C1 segment of cervical spinal cord (tissue), 14 donors: ENCODE measurements at places on chromosomes 4 and X.

- peak; percentile 20 for DNase-seq
Measured at GRCh38 chrX:132489578-132490419, 961 bp upstream of the MBNL3 start.

DNA sequence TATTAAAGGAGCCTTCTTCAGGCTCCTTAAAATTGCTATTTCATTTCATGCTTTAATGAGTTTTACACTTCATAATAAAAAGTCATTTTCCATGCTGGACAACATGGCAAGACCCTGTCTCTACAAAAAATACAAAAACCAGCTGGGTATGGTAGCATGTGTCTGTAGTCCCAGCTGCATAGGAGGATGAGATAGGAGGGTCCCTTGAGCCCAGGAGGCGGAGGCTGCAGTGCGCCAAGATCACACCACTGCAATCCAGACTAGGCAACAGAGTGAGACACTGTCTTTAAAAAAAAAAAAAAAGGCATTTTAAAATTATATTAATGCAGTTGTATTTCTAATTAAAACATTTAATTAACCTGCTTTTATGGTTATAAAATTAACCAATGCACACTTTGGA is 49.2 kb downstream of the PDS5A start:
- DNase-seq = no peak

GRCh38 chrX:19964017-19964710 is 26.7 kb downstream of the BCLAF3 start:
- no peak for DNase-seq

- no peak for DNase-seq
Measured at GRCh38 chrX:84047339-84047738, 140.7 kb downstream of the RPS6KA6 start.

GRCh38 chr4:40682290-40683101 is 52.8 kb upstream of the RBM47 start:
- no peak for DNase-seq

- DNase-seq = no peak
Measured at GRCh38 chr4:113397114-113397701, 347.8 kb downstream of the ANK2 start.

- DNase-seq = no peak
Measured at GRCh38 chrX:16963216-16963615, 16.8 kb downstream of the REPS2 start.

DNA sequence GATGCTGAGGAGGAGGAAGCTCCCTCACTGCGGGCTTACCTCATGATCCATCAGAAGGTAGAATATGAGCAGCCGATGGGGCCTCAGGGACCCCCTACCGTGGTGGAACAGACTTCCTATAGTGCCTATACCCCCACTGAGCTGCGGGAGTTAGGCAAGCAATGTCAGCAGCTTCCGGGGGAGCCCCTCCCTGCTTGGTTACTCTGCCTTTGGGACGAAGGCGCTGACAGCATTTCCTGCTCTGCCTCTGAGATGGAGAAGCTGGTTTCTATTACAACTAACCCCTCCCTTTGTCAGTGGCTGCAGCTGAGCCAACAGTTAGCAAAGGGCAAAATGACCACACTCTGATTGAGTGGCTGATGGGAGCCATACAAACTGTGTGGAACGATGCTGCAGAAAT is 430.7 kb downstream of the IDS start:
- no peak for DNase-seq

- no peak for DNase-seq
Measured at GRCh38 chr4:36919721-36920120, 324.8 kb upstream of the NWD2 start.

DNA sequence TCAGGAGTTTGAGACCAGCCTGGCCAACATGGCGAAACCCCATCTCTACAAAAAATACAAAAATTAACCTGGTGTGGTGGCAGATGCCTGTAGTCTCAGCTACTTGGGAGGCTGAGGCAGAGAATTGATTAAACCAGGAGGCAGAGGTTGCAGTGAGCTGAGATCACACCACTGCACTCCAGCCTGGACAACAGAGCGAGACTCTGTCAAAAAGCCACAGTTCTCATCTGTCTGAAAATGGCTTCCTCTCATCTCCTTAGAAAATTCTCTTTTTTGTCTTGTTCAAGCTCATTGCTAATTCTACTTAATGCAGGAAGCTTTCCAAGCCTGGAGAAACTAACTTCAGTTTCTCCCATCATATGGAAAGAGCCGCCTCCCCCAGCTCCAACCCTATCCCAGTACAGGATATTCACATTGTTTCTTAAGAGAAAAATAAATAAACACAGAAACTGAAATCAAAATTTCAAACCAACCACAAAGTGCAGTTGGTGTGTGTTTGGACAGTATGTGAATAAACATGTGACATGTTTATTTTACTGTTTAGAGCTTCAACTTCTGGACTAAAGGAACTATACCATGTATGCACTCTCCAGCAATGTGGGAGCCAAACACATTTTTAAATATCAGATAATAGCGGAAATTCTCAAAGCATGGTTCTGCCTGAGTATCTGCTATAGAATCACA is 55.0 kb upstream of the GAB1 start:
- DNase-seq = no peak

GRCh38 chrX:1521459-1521956 is 15.5 kb downstream of the P2RY8 start:
- no peak for DNase-seq

GRCh38 chrX:47218920-47219815 is 687 bp downstream of the CDK16 start:
- DNase-seq = no peak

DNA sequence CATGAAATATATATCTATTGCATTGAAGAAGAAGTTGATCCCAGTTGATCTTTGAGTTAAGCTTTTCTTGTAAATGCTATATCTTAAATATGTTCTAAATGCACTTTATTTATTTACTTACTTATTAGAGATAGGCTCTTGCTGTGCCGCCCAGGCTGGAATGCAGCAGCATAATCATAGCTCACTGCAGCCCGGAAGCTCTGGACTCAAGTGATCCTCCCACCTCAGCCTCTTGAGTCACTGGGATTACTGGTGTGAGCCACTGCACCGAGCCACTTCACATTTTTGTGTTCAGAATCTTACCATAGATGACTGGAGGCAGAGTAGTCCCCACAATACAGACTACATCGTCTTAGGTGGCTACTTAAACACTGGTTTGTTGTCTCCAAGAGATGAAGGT is 324.3 kb upstream of the SLIT2 start:
- no peak for DNase-seq

- DNase-seq = no peak
Measured at GRCh38 chrX:5632061-5632614, 596.5 kb downstream of the NLGN4X start.

- DNase-seq = no peak
Measured at GRCh38 chr4:19262467-19262866, 989.2 kb upstream of the SLIT2 start.

- no peak for DNase-seq
Measured at GRCh38 chrX:111869639-111870034, 6.3 kb upstream of the TRPC5OS start.

GRCh38 chr4:181672751-181673150 is 570.5 kb upstream of the TENM3 start:
- no peak for DNase-seq

DNA sequence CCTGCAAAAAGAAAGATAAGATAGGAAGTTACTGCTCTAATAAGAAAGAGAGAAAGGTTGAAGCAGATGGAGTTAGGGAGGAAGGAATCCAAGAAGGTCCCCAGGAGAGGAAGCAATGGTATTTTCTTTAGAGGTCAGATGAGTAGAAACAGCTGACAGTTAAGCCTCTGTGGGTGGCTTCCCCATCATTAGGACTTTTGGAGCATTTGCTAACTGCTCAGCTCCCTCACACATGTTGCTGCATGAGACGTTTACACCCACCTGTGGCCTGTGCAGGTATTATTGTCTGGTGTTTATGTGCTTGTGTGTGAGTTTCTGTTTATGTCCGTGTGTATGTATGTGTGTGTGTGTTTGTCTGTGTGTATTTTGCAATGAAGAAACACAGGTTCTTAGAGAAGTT is 346.8 kb downstream of the RAB28 start:
- no peak for DNase-seq

DNA sequence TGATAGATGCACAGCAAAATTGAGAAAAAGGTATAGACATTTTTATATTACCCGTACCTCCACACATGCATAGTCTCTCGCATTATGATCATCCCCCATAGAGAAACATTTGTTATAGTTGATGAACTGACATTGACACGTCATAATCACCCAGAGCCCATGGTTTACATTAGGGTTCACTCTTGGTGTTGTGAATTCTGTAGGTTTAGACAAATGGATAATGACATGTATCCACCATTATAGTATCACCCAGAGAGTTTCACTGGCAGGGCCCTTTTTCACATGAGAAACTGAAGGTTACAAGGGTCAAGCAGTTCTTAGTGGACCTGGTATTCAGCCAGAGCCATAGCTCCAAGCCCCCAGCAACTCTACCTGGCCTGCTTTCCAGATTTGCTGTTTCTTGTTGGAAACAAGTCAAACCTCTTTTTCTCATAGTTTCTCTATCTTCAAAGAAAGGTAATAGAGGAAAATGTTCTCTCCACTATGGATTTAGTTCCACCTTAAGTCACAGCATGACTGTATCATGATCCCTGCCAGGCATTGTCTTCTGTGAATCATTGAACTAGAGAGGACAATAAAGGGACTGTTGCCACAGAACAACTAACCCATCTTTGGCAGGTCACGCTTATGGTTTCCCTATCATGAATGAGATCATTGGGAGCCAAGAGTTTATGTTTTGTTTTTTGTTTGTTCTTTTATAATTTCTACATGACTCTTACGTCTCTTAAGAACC is 64.0 kb downstream of the HHIP start:
- peak; percentile 35 for DNase-seq

DNA sequence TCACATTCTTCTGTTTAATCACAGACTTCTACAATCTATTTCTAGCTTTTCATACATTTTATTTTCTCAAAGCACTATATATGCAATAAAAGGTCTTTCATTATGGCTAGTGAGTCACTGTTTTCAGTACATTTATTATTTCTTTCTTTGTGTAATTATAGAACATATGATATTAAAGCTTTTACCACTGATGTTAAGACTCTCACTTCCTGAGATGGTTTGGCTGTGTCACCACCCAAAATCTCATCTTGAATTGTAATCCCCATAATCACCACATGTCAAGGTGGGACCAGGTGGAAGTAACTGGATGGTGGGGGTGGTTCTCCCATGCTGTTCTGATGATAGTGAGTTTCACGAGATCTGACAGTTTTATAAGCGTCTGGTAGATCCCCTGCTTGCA is 41.9 kb downstream of the UBA6 start:
- no peak for DNase-seq

- DNase-seq = no peak
Measured at GRCh38 chr4:157882901-157883300, 289.9 kb downstream of the GASK1B start.

GRCh38 chr4:85557016-85557901 is 82.3 kb downstream of the ARHGAP24 start:
- no peak for DNase-seq

DNA sequence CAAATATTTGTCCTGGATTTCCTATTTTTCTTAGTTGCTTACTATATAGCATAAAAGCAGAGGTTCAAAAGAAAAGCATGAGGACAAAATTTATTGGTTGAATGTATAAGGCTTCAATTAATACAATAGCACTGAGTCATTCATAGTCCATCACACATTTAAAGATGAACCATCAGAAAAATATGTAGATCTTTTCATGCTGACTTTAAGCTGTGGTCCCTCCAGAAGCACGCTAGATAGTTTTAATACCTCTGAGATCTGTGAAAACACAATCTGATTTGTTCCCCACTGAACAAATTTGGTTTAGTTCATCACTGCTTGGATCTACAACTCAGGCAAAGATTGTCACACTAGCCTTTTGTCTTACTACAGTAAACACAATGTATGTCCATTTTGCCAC is 377.2 kb upstream of the ANXA10 start:
- DNase-seq = no peak

- DNase-seq = no peak
Measured at GRCh38 chr4:101039367-101039766, 308.0 kb downstream of the PPP3CA start.

DNA sequence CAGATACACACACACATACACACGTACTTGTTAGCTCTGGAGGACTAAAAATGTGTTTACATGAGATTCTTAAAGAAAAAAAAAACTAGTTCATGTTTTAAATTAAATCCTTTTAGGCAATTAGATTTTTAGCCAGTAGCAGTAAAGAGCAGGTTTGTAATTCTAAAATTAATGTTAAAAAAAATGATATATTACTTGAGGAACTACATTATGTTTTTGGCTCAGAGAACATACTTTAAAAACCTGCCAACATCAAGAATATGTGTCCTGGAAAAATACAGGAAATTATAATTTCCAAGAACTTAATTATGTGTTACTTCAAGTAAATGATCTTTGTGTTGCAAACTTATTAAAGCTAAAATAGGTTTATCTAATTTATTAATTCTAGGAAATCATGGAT is 594.3 kb upstream of the PCDH7 start:
- no peak for DNase-seq

DNA sequence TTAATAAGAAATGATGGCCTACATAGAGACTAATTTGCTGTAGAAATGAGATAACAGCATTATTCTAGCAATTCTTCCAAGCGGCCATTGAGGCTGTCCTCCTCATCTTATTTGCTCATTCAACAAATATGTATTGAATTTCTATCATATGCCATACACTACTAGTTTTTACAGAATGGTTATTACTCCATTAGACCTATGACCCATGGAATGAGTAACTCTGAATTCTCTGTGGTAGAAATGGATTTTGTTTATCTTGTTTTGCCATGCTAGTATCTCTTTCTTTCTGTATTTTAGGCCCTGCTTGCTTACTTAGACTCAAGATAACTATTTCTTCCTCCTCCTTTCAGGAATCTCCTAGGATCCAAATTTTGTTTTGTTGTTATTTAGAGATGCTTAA is 103.5 kb downstream of the RPA4 start:
- no peak for DNase-seq

GRCh38 chrX:19833034-19833677 is 54.2 kb downstream of the SH3KBP1 start:
- DNase-seq = no peak

GRCh38 chr4:140497405-140497746 is 717 bp downstream of the MGAT4D start:
- no peak for DNase-seq

DNA sequence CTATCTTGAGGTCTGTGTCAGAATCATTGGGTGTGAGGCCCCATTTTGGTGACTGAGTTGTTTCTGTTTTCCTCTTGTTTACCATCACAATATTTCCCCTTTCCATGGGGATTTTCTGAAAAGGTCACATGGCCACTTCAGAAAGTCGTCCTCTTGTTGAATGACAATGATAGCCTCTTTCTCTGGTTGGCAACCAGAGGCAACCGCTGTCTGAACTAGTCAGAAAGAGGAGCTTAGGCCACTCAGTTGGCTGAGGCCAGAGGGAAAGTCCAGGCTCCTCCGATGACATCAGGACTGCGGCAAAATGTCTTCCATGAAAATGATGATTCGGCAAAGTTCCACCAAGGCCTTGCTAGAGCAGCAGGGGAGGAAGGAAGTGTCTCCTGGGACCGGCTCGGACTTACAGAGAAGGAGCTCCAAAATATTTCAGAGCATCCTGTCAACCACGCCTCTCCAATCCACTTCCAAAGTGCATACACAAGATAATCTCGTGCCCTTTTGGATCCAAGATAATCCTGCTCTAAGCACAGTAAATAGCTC is 19.1 kb upstream of the RBM47 start:
- DNase-seq = no peak

GRCh38 chrX:146241902-146242301 is 424.3 kb downstream of the SLITRK2 start:
- DNase-seq = no peak

GRCh38 chr4:13535118-13535517 is 9.2 kb downstream of the NKX3-2 start:
- no peak for DNase-seq
